ENCODE measurements at places on chromosomes 2 and 18.

DNA sequence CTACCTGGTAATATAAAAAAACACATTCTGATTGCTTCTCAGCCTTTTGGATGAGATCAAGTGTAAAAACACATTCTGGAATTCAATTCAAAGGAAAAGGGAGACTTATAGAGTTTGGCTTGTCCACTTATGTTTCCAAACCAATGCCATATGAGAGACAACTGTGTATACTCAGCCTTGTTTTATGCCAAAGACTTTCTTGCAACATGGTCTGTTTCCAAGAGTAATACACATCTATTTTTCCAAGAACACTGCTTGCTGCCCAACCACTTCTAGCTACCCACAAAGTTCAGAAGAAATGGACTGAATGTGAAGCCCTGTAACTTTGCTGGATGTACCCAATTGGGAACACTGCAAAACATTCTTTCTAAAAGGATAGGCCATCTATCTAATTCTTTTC, 48.0 kb upstream of the GRB14 start:
- no peak for DNase-seq

GRCh38 chr2:231655894-231656293, 52.4 kb upstream of the PTMA start:
- no peak for DNase-seq

DNA sequence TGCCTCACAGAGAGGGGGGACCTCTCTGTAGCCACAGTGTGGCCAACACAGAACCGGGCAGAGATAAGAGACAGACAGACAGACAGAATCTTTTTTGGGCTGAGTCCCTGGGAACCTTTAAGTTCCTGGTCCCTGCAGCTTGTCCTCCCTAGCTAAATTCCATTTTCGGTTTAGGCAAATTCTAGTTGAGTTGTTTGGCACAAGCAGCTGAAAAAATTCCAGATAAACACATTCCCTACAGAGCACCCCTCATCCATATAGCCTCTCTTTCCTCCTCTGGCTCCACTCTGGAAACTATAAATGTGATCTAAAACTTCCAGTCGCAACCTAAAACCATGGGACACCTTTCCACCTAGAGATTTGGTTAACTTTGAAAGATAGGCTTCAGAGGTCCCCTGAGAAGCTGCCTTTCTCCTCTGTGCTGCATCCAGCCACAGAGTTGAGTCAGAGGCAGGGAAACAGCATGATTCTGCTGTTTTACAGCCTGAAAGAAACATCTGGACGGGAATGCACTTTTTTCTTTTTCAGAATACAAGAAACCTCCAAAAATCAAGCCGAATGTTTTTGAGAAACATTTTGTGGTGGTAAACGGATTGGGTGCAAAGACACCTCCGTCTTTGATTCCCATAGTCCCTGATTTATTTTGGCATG, 30.9 kb downstream of the SLC4A3 start:
- DNase-seq, result no peak

- DNase-seq, result no peak
Measured at GRCh38 chr18:77114415-77115191, 18.0 kb downstream of the MBP start.

DNA sequence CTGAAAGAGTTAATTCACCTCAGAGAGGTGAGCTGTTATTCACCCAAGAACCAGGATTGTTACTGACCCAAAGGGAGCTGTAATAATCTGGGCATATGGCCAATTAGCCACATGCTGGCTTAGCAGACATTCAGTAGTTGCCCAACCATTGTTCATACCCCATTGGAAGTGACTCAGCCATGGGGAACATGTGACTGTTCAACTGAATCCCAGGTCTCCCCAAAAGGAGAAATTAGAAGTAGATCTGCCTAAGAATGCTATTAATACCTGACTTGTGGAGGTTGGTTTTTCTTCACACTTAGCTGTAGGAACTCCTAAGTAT, 272.6 kb upstream of the UBE2E3 start:
- DNase-seq, result no peak

DNA sequence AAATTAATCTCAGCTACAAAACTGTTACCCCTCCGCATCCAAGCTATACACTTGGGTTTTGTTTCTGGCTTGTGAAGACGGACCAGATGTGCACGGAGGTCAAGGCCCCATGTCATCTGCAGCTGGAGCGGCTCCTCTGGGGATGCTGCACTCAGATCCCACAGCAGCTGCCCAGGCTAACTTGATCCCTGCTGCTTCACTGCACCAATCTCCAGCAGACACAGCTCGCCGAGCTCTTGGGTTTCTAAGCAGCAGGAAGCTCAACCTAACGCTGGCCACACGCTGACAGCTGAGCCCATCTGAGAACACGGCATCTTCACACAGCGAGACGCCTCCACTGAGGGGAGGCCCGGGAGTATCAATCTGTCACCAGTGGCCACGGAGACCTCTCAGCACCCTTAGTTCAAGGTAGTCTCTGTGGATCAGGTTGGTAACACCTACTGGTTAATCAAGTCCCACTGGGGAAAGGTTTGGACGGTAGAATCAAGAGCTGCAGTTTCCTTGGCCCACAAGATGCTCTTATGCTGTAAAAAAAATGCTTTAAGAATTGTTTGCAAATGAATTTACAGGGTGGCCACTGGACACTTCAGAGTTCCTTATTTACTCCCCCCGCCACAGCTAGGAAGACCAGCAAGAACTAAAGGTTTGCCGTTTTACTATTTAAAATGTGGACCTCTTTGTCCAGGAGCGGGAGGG, 67.5 kb downstream of the EMILIN2 start:
- no peak for DNase-seq

DNA sequence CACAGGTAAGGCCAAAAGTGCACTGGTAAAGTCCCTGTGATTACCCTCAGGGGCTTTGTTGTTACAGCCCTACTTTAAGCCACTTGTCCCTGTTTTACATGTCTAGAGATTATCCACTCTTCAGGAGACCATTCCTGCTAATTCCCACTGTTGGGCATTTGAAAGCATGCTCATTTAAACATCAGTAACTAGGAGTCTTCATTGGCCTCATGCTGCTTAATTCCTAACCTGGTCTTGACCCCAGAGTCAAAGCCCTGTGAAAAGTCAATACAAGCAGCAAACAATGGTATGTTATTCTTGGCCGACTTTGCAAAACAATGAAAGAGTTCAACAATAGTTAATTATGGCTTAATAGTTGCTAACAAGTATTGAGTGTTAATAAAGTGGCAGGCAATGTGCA, 23.2 kb downstream of the AFF3 start:
- no peak for DNase-seq

DNA sequence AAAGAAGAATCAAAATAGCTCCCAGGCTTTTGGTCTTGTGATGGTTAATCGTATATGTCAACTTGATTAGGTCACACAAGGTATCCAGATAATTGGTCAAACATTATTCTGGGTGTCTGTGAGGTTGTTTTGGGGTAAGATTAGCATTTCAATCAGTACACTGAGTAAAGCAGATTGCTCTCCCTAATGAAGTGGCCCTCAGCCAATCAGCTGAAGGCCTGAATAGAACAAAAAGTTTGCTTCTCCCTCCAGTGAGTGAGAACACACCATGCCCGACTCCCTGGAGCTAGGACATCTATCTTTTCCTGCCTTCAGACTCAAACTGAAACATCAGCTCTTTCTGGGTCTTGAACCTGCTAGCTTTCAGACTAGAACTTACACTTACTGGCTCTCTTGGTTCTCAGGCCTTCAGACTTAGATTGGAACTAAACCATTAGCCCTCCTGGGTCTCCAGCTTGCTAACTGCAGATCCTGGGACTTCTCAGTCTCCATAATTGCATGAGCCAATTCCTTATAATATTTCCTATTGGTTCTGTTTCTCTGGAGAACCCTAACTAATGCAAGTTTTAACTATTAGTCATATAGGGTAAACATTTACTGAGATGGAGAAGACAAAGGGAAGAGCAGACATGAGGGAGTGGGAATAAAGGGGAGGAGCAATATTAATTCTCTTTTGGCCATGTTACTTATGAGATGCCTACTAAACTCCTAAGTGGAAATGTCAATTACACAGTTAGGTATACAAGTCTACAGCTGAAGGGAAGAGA, 25.5 kb downstream of the LNPK start:
- no peak for DNase-seq

- DNase-seq, result no peak
Measured at GRCh38 chr2:7289697-7290096, 372.5 kb downstream of the RNF144A start.

GRCh38 chr2:60518567-60518966, 34.9 kb downstream of the BCL11A start:
- DNase-seq, result no peak

DNA sequence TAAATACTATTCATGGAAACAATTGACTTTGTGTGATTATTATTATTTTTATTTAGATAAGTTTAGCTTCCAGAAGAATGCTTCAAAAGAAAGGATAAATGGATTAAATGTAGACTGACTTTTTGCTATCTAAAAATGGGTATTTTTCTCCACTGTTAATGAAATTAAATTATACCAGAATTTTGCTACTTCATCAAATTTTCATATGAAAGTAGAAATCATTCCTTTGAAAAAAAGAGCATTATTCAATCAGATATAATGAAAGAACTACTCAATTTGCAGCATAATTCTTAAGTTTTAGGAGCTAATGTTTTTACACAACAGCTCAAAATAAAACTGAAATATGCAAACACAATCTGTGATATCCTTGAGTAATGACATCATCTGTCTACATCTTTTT, 1424.6 kb downstream of the DPP10 start:
- DNase-seq, result no peak

GRCh38 chr2:3151153-3151918, 226.3 kb downstream of the EIPR1 start:
- DNase-seq, result no peak

- DNase-seq, result no peak
Measured at GRCh38 chr2:69729781-69730180, 12.2 kb upstream of the ANXA4 start.

DNA sequence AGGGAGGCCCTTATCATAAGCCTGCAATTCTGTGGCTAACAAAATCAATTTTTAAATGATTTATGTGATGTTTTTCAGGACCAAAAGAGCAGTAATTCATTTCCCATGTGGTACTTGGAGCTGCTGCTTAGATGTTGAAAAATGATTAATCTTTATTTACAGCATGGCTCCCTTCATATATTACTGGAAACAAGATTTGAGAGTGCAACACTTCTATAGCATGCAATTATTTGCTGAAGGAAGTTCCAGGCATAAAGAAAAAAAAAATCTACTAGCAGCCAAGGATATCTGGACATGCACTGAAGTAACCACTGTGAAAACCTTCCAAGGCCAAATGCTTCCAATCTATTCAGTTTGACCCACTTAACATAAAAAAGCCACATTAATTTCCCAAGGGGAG, 186.3 kb downstream of the SLC8A1 start:
- no peak for DNase-seq

- DNase-seq, result no peak
Measured at GRCh38 chr2:97713296-97714083, at the start of gene ZAP70. Gene ZAP70 (plus strand): TSS chr2:97713576. CDS start chr2:97724037, 10,461 bp downstream.

- DNase-seq, result no peak
Measured at GRCh38 chr2:203886661-203887151, 19.1 kb downstream of the CTLA4 start.

DNA sequence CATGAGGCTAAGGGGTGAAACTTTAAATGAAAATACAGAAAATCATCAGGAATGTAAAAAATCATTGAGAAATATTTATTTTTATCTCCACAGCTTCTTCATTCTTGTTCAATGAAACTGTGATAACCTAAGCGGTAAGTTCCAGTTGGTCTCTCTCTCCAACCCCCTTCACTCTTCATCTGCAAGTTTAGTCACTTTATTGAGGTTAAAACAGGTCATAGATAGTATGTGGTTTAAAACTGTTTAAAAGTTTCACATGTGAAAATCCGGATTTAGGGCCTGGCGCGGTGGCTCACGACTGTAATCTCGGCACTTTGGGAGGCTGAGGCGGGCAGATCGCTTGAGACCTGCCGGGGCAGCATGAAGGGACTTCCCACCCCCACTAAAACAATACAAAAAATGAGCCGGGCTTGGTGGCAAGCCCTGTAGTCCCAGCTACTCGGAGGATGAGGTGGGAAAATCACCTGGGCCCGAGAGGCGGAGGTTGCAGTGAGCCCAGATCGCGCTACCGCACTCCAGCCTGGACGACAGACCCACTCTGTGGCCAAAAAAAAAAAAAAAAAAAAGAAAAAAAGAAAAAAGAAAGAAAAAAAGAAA, 1.6 kb upstream of the PHLPP1 start:
- DNase-seq, result no peak

- no peak for DNase-seq
Measured at GRCh38 chr2:190488516-190489233, 45.8 kb downstream of the NEMP2 start.

- DNase-seq, result no peak
Measured at GRCh38 chr2:125652280-125652679, 1003.7 kb upstream of the GYPC start.

GRCh38 chr2:238561230-238561629, 134.5 kb downstream of the ASB1 start:
- DNase-seq, result no peak

DNA sequence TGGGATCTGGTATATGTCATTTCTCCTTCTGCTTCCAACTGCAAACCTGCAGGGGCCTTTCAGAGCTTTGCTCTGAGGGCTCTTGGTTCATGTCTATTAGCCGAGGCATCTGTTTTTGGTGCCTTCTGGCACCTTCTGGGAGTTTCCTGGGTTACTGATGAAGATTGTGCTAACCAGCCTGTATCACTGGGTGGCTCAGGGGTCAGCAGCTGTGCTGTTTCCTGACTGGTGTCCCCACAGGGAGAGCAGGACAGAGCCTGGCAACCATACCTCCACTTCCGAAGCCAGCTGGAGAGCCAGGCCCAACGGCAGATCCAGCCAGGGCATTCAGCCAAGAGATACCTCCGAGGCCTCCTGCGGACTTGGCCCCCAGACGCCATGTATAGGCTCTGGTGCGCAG, 17.5 kb downstream of the KIAA2012 start:
- DNase-seq, result no peak

GRCh38 chr2:217356781-217357180, 496.9 kb upstream of the TNP1 start:
- no peak for DNase-seq

DNA sequence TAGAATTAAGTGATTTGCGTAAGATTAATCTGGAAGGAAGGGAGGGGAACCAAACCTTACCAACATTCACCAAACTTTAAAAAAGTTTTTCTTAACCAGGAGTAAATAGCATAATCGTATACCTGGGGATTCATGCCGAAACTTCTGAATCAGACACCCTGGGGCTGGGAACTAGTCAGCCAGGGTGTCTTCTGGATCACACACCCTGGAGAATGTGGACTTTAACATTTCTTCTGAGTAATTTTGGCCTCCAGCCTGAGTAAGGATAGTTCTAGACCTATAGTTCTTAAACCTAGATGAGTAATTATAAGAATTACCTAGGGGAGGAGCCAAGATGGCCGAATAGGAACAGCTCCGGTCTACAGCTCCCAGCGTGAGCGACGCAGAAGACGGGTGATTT, 44.1 kb upstream of the MEIS1 start:
- no peak for DNase-seq

- DNase-seq, result no peak
Measured at GRCh38 chr2:110766291-110766690, 33.9 kb downstream of the ACOXL start.

GRCh38 chr2:55391615-55392242, 27.9 kb downstream of the CCDC88A start:
- no peak for DNase-seq
